ENCODE measurements at places on chromosomes 5 and 9.

- DNase-seq, result peak; percentile 85
These were observed 16.4 kb upstream of the C5orf58 start for GRCh38 chr5:170216257-170216864.

DNA sequence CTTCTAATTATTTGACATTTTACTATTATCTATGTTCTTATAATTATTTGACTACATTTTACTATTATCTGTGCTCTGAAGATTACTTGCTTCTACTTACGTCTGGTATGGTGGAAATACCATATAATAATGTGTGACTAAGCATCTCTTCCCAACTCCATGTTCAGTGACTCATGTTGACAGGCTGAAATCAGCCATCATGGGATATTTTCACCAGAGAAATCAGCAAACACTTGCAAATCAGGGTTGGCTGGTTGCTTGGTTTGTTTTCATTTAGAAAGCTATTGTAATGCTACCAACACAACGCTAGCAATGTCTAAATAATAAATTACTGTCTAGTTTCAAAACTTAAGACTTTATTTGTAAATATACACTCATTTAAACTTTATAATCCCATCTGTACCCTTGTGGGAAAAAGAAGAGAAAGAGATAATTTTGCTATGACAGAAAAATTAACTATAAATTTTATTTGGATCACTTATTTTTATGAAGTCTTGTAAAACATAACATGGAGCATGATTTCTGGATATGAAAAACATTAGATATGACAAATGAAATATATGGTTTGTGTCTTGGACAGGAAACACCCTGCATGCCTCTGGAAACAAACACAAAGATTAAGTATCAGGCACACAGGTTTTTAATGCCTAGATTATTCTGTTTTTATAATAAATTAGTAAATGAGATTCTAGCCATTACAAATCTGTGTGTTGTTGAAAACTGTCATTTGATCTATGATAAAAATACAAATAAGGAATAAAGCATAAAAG lies 337.6 kb downstream of the BNC2 start:
- no peak for DNase-seq

GRCh38 chr9:1366276-1366675 lies 316.1 kb downstream of the DMRT2 start:
- no peak for DNase-seq

GRCh38 chr9:97856857-97857605 lies 4.0 kb downstream of the FOXE1 start:
- DNase-seq, result peak; percentile 45

- peak; percentile 77 for DNase-seq
These were observed 91.7 kb upstream of the SHB start for GRCh38 chr9:38160613-38161215.

Data from osteoblast (primary cell).